NCI-H774 (cell line): ENCODE measurements at places on chromosomes 7 and 10.

GRCh38 chr10:110360857-110361474 lies 56.2 kb upstream of the SMNDC1 start:
- DNase-seq = no peak

DNA sequence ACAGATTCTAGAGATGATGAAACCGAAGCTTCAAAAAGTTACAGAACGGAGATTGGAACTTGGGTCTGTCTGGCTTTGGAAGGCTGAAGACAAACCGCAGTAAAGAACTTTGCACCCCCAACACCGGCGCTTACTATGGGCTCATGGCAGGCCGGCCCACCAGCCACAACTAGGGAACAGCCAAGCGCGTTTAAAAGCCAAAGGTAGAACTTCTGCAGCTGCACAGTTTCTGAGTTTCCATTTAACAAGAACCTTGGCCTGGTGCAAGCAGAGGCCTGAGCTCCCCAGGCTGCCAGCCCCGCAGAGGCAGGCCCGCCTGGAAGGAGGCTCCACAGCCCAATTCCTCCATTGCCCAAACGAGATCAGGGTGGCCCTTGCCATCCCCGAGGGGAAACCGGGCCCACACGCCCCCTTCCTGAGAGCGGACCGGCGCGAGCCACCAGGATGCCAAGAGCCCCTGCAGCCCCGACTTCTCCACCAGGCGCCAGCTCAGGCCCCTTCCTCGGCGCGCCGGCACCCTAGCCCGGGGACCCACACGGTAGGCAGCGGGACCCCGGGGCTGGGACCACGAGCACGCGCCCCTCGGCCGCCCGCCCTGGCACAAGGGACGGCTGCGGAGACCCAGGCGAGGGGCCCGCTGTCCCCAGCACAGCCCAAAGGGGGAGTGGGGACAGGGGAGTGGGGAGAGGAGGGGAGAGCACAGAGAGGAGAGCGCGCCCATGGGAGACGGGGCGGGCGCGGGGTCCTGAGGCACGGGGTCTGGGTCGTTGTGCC lies 566 bp downstream of the MAD1L1 start:
- DNase-seq = no peak

DNA sequence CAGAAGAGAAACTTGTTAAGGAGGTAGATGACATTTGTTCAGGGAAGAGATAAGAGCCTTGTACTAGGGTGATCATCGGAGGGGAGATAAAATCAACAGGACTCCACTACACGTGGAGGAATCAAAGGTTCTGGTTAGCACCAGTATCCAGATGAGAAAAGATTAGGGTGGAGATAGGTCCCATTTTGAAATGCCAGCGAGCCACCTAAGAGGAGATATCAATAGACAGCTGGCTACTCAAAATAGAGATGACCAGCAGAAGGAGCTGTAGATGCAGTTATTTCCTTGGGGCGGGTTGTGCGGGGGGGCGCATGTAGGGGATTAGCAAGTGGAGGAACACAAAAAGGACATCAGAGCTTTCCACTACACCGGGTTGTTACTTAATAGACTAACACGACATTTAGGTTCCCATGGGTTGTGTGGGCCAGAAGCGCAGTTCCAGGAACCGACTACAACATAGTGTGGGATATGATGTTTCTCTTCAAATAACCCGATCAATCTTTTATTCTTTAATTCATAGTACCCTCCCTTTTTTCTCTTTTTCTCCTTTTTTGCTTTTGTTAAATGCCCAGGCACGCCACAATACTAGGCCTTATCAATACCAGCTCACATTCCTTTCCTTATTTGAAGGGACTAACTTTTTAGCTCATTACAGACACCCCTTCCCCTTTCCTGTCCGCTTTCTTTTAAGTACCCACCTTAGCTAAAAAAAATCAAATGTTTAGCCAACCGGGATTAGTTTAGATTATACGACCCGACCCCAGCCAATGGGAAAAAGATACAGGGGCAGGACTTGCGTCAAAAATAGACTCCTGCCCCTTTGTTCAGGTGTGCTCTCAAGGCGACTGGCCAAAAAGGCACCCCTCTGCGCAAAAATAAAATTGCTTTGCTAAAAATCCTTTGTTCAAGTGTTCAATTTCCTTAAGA lies 2.0 kb upstream of the KIF11 start:
- DNase-seq = no peak

DNA sequence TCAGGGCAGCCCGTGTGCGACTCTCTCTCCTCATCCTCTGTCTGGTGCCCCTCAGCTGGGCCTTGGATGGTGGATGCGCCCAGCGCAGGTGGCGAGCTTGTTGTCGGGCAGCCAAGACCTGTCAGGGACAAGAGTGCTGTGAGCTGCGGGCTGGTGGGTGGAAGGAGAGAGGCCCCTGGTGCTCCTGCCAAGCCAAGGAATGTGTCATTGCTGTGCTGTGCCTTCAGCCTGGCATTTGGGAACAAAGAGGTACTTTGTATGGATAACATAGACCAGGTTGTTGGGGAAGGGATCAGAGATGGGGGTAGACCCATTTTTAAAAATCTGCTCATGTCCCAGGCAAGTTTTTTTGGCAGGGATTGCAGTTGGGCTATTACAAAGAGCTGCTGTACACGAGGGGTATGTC lies 120.9 kb downstream of the PKD1L1 start:
- no peak for DNase-seq

DNA sequence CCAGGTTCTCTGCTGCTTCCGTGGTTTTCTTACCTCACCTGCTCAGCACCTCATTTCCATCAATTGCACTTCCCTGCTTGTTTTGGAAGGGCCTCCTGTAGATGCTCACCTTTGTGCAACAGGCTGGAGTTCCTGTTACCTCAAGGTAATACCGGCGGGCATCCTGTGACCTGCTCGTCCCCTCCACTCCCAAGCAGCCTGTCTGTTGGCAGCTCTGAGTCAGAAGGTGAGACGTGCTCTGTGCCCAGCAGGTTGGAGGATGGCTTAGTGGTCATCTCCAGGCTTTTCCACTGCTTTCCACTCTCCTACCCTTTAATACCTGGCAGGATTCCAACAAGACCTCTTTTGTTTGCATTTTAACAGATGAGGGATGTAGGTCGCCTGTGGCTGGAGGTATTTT lies 86.0 kb downstream of the CAMK1D start:
- DNase-seq = no peak
